ENCODE measurements at places on chromosomes 16 and 17. TPM values are rescaled to one million over a fixed set of nuclear protein-coding genes. Genes with fewer than 3 reads are reported as not detected.

DNA sequence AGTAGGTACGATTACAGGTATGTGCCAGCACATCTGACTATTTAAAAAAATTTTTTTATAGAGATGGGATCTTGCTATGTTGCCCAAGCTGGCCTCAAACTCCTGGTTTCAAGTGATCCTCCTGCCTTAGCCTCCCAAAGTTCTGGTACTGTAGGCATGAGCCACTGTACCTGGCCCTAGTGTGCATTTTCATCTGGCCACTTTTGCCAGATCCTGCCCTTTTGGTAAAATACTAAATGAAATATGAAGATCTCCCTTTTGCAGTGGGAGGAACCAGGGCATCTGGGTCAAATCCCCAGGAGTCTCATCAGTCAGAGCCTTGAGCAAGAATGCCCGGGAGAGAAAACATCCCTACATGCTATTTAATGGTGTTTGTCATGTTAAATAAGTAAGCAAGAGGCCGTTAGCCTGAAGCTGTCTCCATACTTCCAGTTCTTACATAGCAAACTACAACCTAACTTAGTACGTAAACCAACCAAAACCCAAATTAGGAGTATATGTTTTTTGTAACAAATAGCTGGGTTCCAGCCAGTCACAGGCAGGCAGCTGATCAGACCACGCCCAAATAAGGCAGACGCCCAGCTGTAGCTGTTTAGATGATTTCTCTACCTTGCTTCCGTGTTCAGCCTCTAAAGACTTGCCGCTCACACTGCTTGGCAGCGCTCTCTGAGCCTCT lies 46.5 kb upstream of the CLEC18A start:
- H3K27ac ChIP-seq, result no peak overlapping the region
- H3K4me3 ChIP-seq, result no peak overlapping the region
- H3K27me3 ChIP-seq, result no peaks in the 10 kb centered on the region
- peaks cover 13% of the 10 kb centered on the region for H3K36me3 ChIP-seq

Gene TMEM114
- total RNA-seq, result not detected

- no peak overlapping the region for H3K27ac ChIP-seq
- DNase-seq, result no peak
- H3K27me3 ChIP-seq, result peaks cover 2% of the 10 kb centered on the region
- H3K4me1 ChIP-seq, result no peaks in the 10 kb centered on the region
- no peak overlapping the region for H3K4me3 ChIP-seq
Observed at GRCh38 chr17:34847938-34848337, 113.3 kb downstream of the CCT6B start.

- no peak overlapping the region for H3K4me3 ChIP-seq
- H3K27ac ChIP-seq, result no peak overlapping the region
- no peak for DNase-seq
- peaks cover 9% of the 10 kb centered on the region for H3K4me1 ChIP-seq
- no peaks in the 10 kb centered on the region for H3K36me3 ChIP-seq
Observed at GRCh38 chr17:57869617-57870282, 19.9 kb upstream of the MRPS23 start.

GRCh38 chr17:17467720-17468119 lies 9.1 kb upstream of the MED9 start:
- no peaks in the 10 kb centered on the region for H3K36me3 ChIP-seq
- DNase-seq, result no peak
- H3K27ac ChIP-seq, result no peak overlapping the region
- H3K27me3 ChIP-seq, result peaks cover 18% of the 10 kb centered on the region
- H3K4me1 ChIP-seq, result no peaks in the 10 kb centered on the region
- no peak overlapping the region for H3K4me3 ChIP-seq

DNA sequence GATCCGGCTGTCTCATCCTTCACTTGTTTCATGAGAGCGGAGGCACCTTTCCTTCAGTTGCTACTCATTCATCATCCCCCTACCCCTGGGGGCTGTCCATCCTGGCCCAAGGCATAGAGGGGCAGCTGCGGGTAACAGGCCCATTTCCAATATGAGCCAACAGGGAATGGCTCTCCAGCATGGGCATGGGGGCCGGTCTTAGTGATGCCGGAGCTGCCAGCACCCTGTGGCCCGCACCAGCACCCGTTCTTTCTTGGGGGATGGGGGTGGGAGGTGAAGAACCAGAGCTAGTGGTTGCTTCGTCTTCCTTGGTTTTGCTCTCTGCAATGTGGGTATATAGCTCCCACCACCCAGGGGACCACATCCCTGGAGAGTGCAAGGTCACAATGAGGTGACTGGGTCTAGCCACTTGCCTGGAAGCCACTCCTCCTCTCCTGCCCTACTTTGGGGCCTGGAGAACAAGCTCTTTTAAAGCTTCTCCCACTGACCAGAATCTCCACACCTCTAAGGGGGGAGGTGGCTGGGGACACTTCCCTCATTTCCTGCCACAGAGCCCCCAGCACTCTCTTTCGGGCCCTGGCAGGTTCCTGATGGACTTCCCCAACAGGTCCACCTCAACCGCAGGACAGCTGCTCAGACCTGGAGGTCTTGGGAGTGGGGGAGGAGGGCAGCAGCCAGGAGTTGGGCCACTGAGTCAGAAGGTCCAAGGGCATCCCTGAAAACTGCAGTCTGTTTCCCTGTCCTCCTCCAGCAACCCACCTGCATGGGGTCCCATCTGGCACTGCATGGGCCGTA lies 11.9 kb upstream of the TBX2 start:
- H3K4me3 ChIP-seq, result no peak overlapping the region
- DNase-seq, result no peak
- H3K27me3 ChIP-seq, result peaks cover 6% of the 10 kb centered on the region
- H3K36me3 ChIP-seq, result no peaks in the 10 kb centered on the region
